ENCODE measurements at places on chromosomes 1 and 21.

- no peak for DNase-seq
These were observed 31.2 kb upstream of the QSOX1 start for GRCh38 chr1:180123463-180123936.

- no peak for DNase-seq
These were observed 53.9 kb downstream of the PRSS38 start for GRCh38 chr1:227869279-227869842.

- DNase-seq: no peak
These were observed 66.4 kb upstream of the CCDC190 start for GRCh38 chr1:162927421-162927820.

DNA sequence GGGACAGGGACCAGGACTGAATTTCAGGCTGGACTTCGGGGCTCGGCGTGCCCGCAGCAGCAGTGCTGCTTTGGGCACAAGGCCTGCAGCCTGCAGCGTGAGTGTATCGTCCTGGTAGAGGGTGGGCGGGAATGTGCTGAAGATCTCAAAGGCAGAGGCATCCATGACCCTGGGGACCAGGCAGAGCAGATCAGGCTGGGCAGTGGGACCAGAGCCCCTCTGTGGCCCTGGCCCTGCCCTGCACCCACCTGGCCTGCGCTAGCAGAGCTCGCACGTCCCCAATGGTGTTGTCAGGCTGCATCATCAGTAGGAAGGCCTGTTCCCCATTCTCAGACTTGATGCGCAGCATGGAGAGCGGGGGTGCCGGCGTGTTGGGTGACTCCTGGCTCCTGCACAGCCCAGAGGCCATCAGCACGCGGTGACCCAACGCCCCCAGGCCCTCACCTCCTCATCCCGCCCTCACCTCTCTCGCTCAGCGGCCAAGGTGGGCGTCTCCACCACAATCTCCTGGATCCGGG, 2.6 kb downstream of the SH3BGRL3 start:
- DNase-seq: no peak
